ENCODE measurements at places on chromosomes 16 and 17.
A peak's percentile ranks its signal among the peaks of the same experiment; 100 is the strongest.

GRCh38 chr16:13269905-13270528, 368.6 kb downstream of the SHISA9 start:
- DNase-seq = no peak

DNA sequence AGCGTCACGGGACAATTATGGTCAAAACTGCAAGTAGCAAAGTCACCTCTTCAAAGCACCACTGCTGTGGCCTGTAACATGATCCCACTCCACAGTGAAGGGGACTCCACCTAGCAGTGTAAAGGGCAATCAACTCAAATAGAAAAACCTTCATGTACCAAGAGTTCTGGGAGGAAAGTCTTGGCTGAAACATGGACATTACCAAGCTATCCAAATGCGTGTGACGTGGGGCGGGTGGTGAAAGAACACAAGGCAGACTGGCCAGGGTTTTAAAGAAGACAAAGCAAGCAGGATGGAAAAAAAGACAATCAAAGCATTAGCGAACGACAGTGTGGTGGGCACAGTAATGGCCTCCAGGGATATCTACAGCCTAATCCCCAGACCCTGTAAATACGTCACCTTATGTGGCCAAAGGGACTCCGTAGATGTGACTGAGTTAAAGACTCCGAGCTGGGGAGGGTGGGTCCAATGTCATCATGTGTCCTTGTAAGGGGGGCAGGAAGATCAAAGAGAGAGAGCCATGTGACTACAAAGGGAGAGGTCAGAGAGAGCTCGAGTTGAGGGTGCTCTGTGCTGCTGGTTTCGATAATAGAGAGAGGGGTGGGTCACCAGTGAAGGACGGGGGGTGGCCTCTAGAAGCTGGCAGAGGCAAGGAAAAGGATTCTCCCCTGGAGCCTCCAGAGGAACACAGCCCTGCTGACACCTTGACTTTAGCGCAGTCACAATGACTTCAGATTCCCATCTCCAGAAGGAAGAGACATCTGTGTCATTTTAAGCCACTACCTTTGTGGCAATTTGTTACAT, 6.0 kb downstream of the HSDL1 start:
- no peak for DNase-seq

GRCh38 chr17:33689725-33690124, 396.6 kb upstream of the ASIC2 start:
- DNase-seq = no peak

GRCh38 chr16:1966460-1966859, at the start of gene RNF151:
RNF151 (plus strand) TSS chr16:1966856; CDS start chr16:1966882, 26 bp downstream.
- DNase-seq = no peak

DNA sequence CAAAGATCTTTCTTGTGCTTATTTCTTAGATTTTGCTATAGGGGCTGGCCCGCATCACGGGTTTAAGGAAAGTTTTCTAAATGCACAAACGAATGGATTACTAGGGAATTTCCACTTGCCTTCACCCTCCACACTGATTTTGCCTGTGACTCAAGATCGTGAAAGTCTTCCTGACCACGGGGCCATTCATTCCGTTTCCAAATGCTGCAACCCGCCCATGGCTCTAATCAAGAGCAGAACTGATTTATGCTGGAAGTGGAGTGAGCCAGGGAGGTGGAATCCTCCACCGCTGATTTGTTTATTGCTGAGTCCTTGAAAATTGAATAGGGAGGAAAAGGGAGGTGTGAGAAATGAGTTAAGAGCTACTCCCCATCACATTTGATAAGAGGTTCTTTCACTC, 52.4 kb downstream of the CA10 start:
- DNase-seq = no peak

DNA sequence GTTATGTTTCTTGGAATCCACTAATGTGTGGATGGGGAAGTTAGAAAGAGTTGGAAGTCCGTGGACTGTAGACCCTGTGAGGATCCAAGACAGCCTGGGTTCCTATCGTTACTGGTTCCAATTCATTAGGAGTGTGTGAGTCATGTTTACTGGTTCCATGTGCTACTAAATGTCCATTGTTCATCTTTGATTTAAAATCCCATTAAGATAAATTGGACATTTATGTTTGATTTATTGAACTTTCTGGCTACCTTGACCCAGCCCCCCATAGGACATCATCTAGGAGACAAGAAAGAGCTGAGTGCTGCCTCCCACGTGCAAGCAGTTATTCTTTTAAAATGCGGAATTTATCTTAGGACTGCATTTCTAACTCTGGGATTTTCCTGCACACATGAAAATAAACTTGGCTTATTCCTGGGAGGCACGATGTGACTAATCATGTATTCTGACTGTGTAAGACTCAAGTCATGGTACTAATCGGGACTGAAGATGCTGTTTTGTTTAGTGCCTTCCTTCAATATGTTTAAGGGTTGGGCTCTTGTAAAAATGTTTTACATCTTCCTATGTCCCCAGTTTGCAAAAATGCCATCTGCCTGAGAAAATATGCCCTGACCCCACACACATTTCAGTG, 53.4 kb downstream of the RGS9 start:
- DNase-seq = no peak

- DNase-seq = no peak
Observed at GRCh38 chr16:12958366-12958765, 57.0 kb downstream of the SHISA9 start.

- peak; percentile 71 for DNase-seq
Observed at GRCh38 chr17:39634384-39634871, 2.5 kb upstream of the STARD3 start.

DNA sequence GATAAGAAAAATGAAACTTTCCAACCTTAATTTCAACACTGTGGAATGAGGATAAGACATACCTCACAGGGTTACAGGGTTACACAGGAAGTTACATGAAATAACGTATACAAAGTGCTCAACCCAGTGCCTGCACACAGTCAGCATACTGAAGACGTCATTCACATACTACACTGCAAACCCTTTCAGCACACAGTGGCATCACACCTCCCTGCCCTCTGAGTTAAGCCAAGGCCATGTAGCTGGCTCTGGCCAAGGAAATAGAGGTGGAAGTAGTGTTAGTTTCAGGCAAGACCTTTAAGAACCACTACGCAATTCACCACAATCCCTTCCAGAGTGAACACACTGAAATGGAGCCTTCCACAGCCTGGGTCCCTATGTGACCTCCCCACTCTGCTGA, 46.6 kb upstream of the GSG1L start:
- DNase-seq = peak; percentile 76

- DNase-seq = peak; percentile 52
Observed at GRCh38 chr17:7580604-7581575, 1.5 kb downstream of the CD68 start.

DNA sequence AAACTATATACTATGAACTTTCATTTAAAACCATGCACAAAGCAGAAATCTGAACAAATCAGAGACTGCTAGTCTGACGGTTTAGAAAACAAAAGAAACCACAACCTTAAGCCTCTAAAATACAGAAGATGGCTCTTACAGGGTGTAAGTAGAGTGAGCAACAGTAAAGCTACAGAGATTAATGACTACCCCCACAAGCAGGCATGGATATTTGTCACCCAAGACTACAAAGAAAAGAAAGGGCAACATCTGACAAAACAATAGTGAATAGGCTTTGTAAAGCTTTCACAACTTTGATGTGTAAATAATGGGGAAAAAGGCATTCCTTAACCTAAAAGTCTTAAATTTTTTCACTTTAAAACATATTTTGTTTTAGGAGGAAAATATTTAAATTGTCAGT, 75.0 kb downstream of the SPAG9 start:
- no peak for DNase-seq

DNA sequence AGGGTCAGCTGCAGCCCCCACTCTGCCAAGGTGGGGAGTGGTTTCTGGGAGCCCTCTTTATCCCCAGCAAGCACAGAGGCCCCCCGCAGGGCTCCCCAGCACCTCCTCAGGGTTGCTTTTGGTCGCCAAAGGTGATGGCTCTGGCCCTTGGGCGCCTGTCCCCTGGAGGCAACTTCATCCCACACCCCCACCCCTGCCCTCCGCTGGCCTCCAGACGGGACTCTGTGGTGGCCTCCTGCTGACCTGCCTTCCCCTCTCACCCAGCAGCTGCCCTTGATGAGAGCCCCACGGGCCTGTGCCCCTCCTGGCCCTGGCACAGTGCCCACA, 7.8 kb upstream of the RHOT2 start:
- DNase-seq = no peak

Data from suppressor macrophage treated with lipopolysaccharide for 4 hours (primary cell).